ENCODE measurements at places on chromosomes 1 and 21.

GRCh38 chr1:157081707-157082106 is 17.9 kb downstream of the ETV3L start:
- no peak for DNase-seq

- no peak for DNase-seq
Observed at GRCh38 chr1:172472495-172472894, 28.6 kb upstream of the PIGC start.

GRCh38 chr1:230632273-230632873 is 9.9 kb upstream of the COG2 start:
- peak; percentile 24 for DNase-seq

GRCh38 chr1:2346691-2347408 is 44.5 kb downstream of the MORN1 start:
- no peak for DNase-seq

DNA sequence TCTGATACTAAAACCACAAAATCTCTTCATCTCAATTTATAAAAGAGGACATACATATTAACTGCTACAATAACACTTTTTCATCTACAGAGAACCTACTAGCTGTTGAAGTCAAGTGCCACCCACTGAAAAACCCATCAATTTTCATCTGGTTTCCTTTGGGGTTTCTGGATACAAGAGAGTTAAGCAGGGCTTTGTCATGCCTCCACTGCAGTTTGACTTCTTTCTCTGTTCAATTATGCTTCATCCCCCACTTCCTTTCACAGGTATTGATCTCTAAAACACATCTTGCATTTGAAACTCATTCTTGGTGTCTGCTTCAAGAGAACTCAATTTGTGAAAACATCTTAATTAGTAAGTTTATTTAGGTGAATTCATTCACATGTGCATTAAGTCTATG is 60.5 kb upstream of the ANGPTL3 start:
- DNase-seq = no peak

DNA sequence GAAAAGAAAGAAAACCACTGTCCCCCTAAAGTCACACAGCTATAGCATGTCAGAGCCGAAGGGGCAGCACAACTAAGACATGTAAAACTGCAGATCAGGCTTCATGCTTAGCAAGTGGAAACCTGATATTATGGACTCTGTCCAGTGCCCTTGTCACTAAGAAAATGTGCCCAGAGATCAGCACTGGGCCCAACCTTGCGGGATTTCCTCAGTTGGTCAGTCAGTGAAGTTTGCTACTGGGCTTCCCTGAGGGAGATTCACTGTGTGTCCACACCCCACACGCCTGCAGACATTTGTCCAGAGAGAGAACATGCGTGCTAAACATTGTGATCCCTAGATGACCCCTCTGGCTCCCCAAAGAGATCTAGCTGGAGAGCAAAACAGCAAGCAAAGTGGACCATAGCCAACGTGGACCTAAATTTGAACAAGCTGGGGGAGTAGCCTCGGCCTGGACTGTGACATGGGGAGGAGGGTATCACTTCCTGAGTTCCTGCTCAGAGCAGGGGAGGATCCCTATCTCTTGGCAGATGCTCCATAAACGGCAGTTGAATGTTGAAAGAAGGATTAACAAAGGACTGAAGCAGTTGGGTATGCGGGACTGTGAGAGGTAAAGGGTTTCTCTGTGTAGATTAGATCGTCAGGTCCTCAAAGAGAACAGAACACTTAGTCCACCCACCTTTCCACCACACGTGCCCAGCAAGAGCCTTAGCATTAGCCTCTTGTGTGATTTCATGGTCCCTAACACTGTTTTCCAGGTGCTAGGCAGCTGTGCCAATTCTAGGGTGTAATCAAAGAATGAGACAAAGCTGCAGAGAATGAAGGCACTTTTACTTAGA is 53.6 kb downstream of the GLUL start:
- no peak for DNase-seq

GRCh38 chr1:121595089-121595488 is 410.3 kb downstream of the SRGAP2C start:
- DNase-seq = no peak

- no peak for DNase-seq
Observed at GRCh38 chr1:207968521-207969009, 57.6 kb upstream of the CD34 start.

DNA sequence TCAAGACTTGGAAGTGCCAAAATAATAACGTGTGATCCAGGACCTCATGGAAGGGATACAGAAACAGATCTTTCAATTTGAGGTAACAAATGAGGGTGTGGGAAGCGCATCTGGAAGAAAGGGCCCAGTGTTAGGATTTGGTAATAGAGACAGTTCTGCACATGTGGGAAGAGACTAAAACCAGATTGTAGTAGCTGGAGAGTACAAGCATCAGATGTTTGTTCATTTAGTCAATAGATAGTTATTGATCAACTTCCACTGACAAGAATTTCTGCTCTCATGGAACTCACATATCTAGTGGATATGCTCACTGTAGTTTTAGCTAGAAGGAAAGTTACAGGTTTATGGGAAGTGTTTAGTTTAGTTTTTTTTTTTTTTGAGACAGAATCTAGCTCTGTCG is 153.6 kb downstream of the TLR5 start:
- DNase-seq = no peak

DNA sequence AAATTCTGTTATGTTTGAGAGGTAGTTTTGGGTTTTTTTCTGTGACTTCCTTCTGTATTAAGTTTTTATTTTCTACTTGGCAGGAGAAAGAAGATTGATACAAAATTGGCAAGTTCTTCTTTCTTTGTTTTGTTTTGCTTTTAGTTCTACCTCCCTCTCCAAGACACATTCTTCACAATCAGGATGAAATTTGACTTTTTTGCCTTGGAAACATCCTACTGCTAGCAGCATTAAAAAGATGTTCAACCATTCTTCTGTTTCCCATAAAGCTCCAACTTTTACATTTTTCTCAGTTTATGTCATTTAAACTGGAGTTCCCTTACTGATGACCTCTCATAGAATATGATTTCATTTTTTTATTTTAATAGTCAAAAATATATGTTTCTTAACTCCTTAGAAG is 234.8 kb downstream of the NCAM2 start:
- DNase-seq = no peak

GRCh38 chr21:14354515-14354914 is 28.4 kb downstream of the HSPA13 start:
- DNase-seq = no peak

- no peak for DNase-seq
Observed at GRCh38 chr1:93687542-93687941, 5.9 kb upstream of the BCAR3 start.

Data from IMR-90 (cell line).